ENCODE measurements at places on chromosomes 1 and 21. TPM values are rescaled to one million over a fixed set of nuclear protein-coding genes. Genes with fewer than 3 reads are reported as not detected.

The DCST2 gene
- not detected for total RNA-seq

DNA sequence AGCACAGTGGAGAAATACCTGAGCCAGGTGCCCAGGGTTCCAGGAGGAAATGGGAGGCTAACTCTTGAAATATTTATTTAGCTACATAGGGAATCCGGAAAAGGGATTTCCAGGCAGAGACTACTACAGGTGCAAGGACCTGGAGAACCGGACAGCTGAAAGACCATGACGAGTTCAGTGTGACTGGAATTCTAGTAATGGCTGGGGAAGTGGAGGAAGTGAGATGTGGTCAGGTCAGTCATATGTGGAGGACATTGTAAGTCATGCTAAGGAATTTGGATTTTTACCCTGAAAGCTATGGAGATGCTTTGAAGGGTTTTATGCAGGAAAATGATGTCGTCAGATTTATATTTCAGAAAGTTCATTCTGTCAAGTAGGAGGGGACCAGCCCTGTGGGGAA, 1.8 kb downstream of the CAP1 start:
- H3K4me1 ChIP-seq: peaks cover 74% of the 10 kb centered on the region
- peak overlapping the region; percentile 95 for H3K4me3 ChIP-seq
- peaks cover 50% of the 10 kb centered on the region for H3K36me3 ChIP-seq
- no peaks in the 10 kb centered on the region for H3K27me3 ChIP-seq

GRCh38 chr1:204623894-204624361, 61.6 kb downstream of the LRRN2 start:
- peaks cover 47% of the 10 kb centered on the region for H3K27me3 ChIP-seq
- no peak for DNase-seq
- H3K4me1 ChIP-seq: no peaks in the 10 kb centered on the region
- H3K36me3 ChIP-seq: no peaks in the 10 kb centered on the region

GRCh38 chr1:46196609-46197008, 1.6 kb downstream of the POMGNT1 start:
- no peak overlapping the region for H3K27ac ChIP-seq
- no peak for DNase-seq
- no peaks in the 10 kb centered on the region for H3K36me3 ChIP-seq
- H3K4me3 ChIP-seq: peak overlapping the region; percentile 92
